NCI-H2227 treated with DMSO at 0.1 percent for 48 hours (cell line): ENCODE measurements at places on chromosomes 3 and 15.

GRCh38 chr15:57382215-57382614 is 5.9 kb downstream of the CGNL1 start:
- no peak for DNase-seq

- no peak for DNase-seq
These were observed 461 bp downstream of the COPB2 start for GRCh38 chr3:139388821-139389551.

DNA sequence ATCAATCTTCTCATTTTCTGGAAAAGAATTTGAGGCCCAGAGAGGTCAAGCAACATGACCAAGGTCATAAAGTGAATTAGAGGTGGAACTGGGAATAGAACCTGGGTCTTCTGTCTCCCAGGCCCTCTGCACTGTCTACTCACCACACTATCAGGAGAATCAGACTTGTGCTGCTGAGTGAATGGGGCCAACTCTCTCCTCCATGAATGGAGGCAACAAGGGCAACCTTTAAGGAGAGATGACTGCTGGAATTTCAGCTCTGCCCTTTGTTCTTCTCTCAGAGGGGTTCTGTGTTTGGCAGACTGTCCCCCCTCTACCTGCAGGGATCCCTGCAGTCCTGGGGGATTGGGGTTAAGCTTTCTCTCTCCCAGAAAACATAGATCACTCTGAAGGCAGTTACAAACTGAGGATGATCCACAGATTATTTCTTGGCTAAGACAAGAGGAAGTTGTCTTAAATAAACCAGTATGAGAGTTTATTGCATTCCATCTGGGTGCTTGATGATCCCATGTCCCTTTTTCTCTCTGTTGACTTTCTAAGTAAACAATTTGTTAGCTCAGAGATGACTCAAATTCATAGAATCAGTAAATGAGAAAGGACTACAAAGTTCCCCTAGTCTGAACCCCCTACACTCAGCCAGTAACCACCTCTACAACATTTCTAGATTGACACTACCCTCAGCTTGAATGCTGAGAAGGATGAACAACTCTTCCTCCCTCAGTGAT is 99.0 kb upstream of the LIPC start:
- DNase-seq = no peak

- no peak for DNase-seq
These were observed 49.3 kb downstream of the CPEB1 start for GRCh38 chr15:82597815-82598214.

DNA sequence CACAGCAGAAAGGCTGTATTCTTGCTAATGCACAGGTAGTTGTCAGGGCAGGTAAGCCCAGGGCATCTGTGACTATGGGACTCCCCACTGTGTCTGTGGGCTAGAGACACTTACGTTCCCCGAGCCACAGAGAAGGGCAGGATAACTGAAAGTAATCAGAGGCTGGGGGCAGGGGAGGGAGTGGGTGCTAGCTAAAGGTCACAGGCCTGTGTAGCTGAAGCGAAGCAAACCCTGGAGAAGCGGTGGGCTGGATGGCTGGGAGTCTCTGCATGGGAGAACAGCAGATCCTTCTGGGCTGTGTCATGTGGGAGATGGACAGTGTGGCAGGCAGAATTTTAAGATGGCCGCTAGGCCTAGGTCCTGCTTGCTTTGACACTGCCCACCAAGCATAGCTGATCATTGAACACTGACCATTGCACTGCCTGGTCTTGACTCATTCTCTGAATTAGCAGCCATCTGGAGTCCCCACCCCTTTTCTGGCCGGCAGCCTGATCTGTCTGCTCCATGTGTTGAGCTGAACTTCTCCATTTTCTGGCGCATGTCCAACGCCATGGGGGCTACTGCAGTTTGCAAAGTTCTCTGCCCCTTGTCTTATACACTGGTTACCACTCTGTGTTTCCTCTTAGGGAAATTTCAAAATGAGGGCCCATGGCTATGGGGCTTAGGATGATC is 110.0 kb downstream of the DGKG start:
- no peak for DNase-seq

GRCh38 chr3:100634493-100635272 is 25.3 kb downstream of the ADGRG7 start:
- no peak for DNase-seq

GRCh38 chr3:73739791-73740453 is 115.2 kb upstream of the PDZRN3 start:
- no peak for DNase-seq

- DNase-seq = peak; percentile 47
These were observed 42.0 kb downstream of the PML start for GRCh38 chr15:74036271-74037170.

GRCh38 chr3:110519071-110519470 is 552.5 kb upstream of the NECTIN3 start:
- DNase-seq = no peak

DNA sequence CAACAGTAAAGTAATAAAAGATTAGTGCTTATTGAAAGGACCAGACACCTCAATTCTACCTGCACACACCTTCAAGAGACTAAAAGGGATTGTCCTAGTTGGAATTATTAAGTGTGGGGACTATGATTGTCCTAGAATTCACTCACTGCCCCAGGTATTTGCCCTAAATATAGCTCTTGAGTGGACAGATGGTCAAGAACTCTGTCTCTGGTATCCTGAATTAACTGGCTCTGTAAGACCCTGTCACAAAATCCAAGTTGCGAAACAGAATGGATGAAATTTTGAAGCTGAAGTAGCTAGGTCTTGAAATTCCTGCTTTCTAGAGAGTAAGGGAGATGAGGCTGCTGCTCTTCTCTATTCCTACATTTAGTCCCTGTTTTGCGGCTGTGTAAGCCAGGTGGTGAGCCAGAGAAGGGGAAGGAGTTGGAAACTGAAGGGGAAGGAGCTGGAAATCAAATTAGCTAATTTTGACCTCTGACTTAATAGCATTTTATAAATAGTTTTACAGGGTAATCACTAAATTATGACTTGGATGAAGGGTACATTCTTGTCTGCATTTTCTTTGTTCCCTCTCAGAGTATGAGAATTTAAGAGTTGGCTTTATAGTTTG is 34.5 kb downstream of the KBTBD12 start:
- no peak for DNase-seq

DNA sequence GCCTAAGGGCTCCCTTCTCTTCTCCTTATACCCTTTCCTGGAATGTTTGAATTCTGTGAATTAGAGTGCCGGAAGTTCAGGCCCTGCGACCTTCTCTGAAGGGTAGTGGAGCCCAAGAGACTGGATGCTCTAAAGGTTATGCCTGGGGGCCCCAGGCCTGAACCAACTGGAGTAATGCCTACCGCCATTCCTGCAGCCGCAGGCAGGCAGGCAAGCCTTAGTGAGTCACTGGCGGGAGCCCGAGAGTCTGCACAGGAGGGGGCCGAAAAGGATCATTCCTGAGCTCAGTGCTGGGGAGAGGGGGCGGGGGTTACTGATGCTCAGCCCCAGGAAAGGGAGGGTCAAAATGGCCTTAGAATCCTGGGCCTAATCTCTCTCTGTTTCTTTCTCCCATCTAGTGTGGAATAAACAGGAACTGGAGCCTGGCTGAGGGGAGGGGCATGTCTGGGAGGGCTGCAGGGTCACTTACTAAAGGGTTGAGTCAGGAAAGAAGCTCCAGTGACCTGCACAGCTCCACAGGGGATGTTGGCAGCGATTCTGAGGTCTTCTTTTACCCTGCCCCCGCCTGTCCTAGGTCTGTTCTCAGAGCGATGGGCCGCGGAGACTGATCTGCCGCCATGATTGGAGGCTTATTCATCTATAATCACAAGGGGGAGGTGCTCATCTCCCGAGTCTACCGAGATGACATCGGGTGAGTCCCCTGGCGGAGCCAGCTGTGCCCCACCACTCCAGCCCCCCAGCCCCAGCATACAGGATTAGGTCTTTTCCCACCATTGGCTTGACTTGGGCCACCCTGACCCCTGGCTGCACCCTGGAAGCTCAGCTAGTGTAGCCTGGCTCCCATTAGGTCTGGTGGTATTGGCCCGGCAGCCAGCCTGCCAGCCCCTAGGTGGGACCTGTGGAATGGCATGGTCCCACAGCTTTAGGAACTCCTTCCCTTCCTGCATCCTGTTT is 2.0 kb downstream of the AP2M1 start:
- DNase-seq = peak; percentile 78

GRCh38 chr3:53739966-53740365 is 106.3 kb downstream of the CHDH start:
- no peak for DNase-seq

GRCh38 chr3:50264964-50265485 is 3.9 kb upstream of the SEMA3B start:
- DNase-seq = no peak

GRCh38 chr3:128011140-128011539 is 41.1 kb upstream of the SEC61A1 start:
- DNase-seq = peak; percentile 58

DNA sequence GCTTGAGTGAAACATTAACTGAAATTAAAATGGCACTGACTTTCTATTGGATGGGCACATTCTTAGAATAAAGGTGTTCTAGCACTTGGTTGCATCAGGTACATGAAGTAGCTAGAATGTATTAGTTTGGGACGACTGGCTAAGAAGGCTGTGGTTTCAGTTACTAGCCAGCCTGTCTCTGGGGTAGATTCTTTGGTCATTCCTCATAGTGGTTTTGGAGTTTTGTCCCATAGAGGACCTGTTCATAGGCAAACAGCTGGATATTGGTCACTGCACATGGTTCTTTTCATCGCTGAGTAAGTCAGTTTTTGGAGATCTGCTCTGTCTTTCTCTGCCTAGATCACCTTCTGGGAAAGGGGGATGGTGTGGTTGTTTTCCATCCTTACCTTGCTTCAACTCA is 55.3 kb downstream of the ADAMTSL3 start:
- DNase-seq = no peak

DNA sequence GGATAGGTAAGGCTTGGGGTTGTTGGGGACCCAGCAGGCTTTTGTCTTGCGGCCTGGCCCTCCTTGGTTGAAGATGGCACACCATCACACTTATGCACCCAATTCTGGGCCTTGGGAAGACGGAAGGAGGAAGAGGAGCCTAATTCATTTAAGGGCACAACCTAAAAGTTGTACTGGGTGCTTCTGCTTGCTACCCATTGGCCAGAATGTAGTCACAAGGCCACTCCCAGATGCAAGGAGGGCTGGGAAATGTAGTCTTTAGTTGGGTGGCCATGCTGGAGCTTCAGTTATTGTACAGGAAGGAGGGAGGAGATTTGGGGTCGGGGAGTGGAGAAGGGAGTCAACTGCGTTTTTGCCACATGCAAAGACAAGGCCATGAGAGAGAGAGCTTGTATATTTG is 109.2 kb downstream of the TMEM266 start:
- no peak for DNase-seq

- DNase-seq = peak; percentile 26
These were observed 27.6 kb upstream of the TRPM1 start for GRCh38 chr15:31128919-31129768.

- DNase-seq = no peak
These were observed 21.3 kb upstream of the SCAANT1 start for GRCh38 chr3:63933459-63933858.

- DNase-seq = no peak
These were observed 4.9 kb downstream of the TM6SF1 start for GRCh38 chr15:83112233-83112955.

- DNase-seq = no peak
These were observed 3.7 kb downstream of the MDFIC2 start for GRCh38 chr3:70308760-70309159.

- no peak for DNase-seq
These were observed 691 bp downstream of the MAP2K1 start for GRCh38 chr15:66387163-66388042.

DNA sequence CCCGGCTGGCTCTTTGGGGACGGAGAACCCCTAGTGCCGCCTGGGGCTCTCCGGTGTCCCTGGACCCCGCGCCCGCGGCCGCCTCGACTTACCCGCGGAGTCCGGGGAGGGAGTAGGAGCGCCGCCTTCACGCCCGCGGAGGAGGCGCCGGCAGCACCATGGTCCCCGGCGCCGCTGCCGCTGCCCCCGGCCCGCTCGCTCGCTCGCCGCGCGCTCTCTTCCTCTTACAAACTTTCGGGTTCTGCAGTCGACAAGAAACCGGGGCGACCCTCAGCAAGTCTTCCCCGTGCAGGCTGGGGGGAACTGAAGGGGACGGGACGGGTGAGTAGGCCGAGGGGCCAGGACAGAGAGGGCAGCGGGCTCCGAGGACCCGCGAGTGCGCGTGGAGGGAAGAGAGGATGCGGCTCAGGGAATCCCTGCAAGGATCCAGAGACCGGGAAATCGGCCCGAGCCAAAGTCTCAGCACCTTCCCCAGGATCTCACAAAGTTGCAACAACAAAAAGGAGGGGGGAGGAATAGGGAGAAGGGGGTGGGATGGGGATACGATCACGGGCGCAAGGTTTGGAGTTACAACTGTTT is 2.0 kb downstream of the FOXP1 start:
- no peak for DNase-seq

DNA sequence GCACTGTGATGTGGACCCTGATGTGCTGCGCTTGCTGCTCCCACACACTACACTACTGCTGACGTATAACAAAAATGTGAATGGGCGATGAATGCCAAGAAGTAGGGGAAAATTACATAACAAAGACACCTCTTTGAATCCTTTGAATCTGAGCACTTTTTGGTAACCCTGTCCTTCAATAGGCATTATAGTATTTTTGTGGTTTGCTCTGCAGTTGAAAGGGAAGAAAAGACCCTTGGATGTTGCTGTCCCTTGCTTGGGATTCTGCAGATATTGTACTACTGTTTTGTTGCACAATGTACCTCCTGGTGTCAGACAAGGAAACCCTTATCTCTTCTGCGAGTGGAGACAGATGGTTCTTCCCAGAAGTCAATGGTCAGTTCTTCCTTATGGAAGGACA is 124.8 kb upstream of the UBE3A start:
- DNase-seq = no peak

DNA sequence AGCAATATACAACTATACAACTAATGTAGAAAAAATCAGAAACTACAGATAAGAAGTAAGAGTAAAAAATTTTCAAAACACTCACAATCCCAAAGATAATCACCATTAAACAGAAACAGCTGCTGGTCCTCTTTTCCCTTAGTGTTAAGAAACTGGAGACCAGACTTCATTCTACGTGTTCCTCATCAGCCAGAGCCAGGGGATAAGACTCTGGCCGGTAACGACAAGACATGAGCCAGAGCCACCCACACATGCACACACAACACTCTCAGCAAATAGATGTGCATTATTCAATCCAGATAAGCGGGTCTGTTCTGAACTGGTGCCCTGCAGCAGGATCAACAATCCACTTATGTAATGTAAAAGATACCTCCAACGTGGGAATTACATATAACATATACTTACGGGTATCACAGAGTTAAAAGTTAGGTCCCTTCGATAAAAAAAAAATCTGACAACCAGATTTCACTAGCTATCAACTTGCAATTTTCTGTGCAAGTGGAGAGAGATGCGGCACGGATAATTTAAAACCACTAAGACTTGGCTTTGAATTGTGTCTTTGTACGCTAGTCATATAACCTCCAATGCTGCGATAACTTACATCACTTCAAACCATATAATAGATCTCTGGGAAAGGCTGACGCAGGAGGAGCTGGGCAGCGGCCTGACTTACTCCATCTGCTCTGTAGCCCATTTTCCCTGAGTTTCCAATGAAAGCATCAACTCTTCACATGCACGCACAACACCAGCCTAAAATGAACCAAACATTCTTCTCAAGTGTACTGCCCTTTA is 17.8 kb downstream of the PRICKLE2 start:
- no peak for DNase-seq

- DNase-seq = no peak
These were observed 15.1 kb downstream of the DUSP7 start for GRCh38 chr3:52041118-52041731.

GRCh38 chr3:53949541-53949940 is 57.9 kb upstream of the SELENOK start:
- peak; percentile 17 for DNase-seq
